ENCODE measurements at places on chromosomes 5 and 9. TPM values are rescaled to one million over a fixed set of nuclear protein-coding genes. Genes with fewer than 3 reads are reported as not detected.

DPM2 gene
- total RNA-seq: 43.3 TPM

PCDHB7 gene
- total RNA-seq: 2.3 TPM

ASPN gene
- total RNA-seq: 15.3 TPM

ADAMTS12 gene
- total RNA-seq: 2.2 TPM

DNA sequence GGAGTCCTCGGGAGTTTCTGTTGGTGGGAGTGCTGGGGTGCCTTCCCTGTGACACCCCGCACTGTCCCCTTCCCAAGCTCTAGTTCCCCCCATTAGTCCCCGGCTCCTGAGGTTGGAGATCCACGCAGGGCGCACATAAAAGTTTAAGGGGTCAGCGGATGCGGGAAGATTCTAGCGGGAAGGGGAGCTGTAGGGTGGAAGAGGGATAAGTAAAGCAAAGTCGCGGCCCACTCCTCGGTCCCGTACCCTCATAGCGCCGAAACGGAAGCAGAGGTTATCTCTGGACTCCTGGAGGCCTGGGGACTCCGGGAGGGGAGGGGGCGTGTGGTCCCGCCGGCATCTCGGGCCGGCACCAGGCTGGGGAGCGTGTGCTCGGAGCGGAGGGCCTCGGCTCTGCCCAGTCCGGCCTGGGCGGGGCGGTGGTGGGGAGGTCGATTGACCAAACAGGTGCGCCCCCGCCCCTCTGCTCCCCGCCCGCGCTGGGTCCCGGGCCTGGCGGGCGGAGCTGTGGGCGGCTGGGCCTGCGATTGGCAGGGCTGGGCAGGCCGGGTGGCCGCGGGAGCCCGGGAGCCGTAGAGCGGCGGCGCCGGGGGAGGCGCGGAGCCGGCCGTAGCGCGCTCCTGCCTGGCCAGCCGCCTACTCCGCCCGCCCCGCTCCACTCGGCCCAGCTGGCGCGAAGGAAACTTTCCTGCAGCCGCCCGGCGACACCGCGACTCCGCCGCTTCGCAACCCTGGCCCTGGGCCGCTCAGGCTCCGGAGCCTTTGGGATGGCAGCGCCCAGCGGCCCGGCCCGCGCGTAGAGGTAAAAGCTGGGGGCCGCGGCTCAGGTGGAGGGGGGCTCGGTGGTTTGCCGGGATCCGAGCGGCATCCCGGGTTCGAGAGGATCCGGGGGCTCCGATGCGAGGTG lies 52.2 kb upstream of the DAB2IP start:
- H3K27ac ChIP-seq: peak overlapping the region; percentile 97
- peak overlapping the region; percentile 50 for H3K4me3 ChIP-seq
- no peaks in the 10 kb centered on the region for H3K27me3 ChIP-seq
- peaks cover 7% of the 10 kb centered on the region for H3K4me1 ChIP-seq
- peak; percentile 97 for DNase-seq
- no peaks in the 10 kb centered on the region for H3K36me3 ChIP-seq

DNA sequence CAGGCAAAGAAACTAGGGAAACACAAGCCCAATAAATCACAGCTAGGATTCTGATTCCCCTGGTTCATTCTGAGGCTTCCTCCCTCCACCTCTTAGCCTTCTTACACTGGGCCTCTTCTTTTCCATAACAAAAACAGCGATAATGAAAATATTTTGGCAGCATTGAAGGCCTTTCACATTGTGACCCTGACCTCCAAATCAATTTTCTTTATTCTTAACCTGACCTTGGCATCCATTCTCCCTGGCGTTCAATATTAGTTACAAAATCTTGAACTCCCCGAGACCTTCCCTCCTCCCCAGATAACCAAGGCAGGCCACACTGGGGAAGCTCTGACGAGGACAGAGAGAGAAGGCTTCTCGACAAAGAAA lies 399.9 kb downstream of the ZSWIM6 start:
- H3K4me1 ChIP-seq: no peaks in the 10 kb centered on the region
- no peaks in the 10 kb centered on the region for H3K36me3 ChIP-seq
- H3K27me3 ChIP-seq: no peaks in the 10 kb centered on the region
- no peak overlapping the region for H3K27ac ChIP-seq

DNA sequence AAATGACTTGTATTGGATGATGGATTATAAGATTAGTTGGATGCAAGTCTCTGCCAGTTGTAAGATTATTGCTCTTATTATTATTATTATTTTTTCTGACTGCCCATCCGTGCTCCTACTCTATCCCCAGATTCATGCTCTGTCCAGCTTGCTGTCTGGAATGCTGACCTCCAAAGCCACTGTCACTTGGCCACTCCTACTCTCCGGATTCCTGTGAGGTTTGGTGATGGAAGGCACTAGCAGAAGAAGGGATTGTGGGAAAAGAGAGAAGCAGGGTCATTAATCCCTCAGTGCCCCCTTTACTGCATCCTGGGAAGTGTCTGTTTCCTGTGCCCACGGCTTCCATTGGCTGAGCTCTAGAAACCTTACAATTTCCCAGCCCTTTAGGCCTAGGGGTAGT lies 76.3 kb upstream of the IL12B start:
- DNase-seq: no peak
- no peak overlapping the region for H3K27ac ChIP-seq
- H3K4me1 ChIP-seq: no peaks in the 10 kb centered on the region
- H3K4me3 ChIP-seq: no peak overlapping the region

- no peaks in the 10 kb centered on the region for H3K36me3 ChIP-seq
- H3K4me3 ChIP-seq: no peak overlapping the region
- DNase-seq: peak; percentile 52
- peaks cover 8% of the 10 kb centered on the region for H3K4me1 ChIP-seq
- no peaks in the 10 kb centered on the region for H3K27me3 ChIP-seq
Observed at GRCh38 chr5:69454460-69455249, 37.9 kb upstream of the OCLN start.

DNA sequence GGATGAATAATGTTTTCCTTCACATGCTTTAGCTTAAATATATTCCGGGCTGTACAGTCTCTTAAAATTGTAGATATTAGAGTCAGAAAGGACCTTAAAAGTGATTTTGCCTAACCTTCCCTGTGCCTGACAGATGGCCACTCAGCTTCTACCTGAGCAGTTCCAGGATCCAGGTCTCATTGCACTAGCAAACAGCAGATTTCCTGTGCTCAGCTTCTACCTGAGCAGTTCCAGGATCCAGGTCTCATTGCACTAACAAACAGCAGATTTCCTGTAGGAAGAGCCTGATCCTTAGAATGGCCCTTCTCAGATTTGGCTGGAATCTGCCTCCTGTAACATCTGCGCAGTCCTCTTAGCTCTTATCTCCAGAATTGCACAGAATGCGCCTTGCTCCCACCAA lies 219.8 kb downstream of the AOPEP start:
- peak overlapping the region; percentile 5 for H3K27ac ChIP-seq
- no peaks in the 10 kb centered on the region for H3K36me3 ChIP-seq
- no peak overlapping the region for H3K4me3 ChIP-seq
- peaks cover 32% of the 10 kb centered on the region for H3K4me1 ChIP-seq
- no peak for DNase-seq
- no peaks in the 10 kb centered on the region for H3K27me3 ChIP-seq

GRCh38 chr9:78666818-78667414 lies 370.0 kb downstream of the PSAT1 start:
- no peak for DNase-seq
- no peak overlapping the region for H3K4me3 ChIP-seq
- no peaks in the 10 kb centered on the region for H3K36me3 ChIP-seq

DNA sequence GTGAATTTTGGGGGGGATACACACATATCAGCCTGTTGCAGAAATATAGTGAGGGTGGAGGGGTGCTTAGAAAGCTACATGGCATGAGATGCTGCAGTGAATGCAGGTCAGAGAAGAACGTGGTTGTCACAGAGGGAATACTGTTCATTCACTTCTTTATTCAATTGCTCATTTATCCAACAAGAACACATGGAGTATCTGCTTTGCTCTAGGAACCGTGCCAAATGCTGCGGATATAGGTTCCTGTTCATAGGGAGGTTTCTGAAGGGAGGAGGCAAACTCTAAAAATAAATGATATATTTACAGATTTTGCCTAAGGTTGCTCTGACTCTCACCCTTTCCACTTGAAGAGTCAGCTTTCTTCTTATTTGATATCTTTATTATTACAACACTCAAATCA lies 444.3 kb upstream of the CLINT1 start:
- no peaks in the 10 kb centered on the region for H3K27me3 ChIP-seq
- no peak overlapping the region for H3K4me3 ChIP-seq
- no peak for DNase-seq
- no peaks in the 10 kb centered on the region for H3K4me1 ChIP-seq
- H3K36me3 ChIP-seq: no peaks in the 10 kb centered on the region

DNA sequence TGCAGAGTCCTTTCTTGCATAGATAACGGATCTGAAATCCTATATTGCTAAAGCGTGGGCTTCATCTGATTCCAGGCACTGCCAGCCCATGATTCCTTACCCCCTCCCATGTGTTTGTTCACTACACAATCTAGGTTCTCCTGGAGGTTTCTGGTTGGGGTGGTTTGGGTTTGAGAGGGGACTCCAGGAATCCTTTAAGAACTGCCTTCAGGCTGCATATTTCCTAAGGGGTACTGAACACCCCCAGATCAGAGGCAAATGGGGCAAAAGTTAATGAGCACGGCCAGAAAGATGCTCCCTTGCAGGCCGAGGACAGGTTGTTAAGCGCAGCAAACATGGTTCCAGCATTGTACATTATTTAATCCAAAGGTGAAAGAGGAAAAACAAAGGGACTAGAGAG lies 9.9 kb downstream of the NR2F1 start:
- no peaks in the 10 kb centered on the region for H3K36me3 ChIP-seq
- no peaks in the 10 kb centered on the region for H3K4me1 ChIP-seq
- H3K4me3 ChIP-seq: no peak overlapping the region

- no peaks in the 10 kb centered on the region for H3K27me3 ChIP-seq
- H3K4me3 ChIP-seq: no peak overlapping the region
- H3K36me3 ChIP-seq: no peaks in the 10 kb centered on the region
- H3K27ac ChIP-seq: no peak overlapping the region
Observed at GRCh38 chr5:137442660-137443059, 56.5 kb downstream of the SPOCK1 start.

- H3K4me1 ChIP-seq: peaks cover 5% of the 10 kb centered on the region
- no peak overlapping the region for H3K4me3 ChIP-seq
- no peak for DNase-seq
- peaks cover 9% of the 10 kb centered on the region for H3K36me3 ChIP-seq
Observed at GRCh38 chr5:176660530-176660859, 13.2 kb downstream of the TSPAN17 start.

DNA sequence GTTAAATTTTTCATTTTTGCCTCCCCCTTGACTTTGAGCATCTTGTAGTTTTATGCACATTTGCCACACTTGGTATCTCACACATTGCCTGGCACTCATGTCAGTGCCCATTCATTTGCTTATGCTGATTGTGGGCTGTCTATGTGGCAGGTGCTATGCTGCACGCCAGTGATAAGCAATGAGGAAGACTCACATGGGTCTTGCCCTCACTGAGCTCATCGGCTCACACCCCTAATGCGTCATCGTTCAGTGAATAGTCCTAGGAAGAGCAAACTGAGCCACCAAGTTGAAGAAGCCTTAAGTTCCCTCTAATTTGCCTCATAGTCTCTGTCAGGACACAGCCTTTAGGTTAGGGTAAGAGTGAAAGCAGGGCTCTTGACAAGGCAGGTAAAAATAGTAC lies 209.4 kb upstream of the IL12B start:
- no peak overlapping the region for H3K27ac ChIP-seq
- H3K4me3 ChIP-seq: no peak overlapping the region
- no peak for DNase-seq
- no peaks in the 10 kb centered on the region for H3K36me3 ChIP-seq
- no peaks in the 10 kb centered on the region for H3K27me3 ChIP-seq

DNA sequence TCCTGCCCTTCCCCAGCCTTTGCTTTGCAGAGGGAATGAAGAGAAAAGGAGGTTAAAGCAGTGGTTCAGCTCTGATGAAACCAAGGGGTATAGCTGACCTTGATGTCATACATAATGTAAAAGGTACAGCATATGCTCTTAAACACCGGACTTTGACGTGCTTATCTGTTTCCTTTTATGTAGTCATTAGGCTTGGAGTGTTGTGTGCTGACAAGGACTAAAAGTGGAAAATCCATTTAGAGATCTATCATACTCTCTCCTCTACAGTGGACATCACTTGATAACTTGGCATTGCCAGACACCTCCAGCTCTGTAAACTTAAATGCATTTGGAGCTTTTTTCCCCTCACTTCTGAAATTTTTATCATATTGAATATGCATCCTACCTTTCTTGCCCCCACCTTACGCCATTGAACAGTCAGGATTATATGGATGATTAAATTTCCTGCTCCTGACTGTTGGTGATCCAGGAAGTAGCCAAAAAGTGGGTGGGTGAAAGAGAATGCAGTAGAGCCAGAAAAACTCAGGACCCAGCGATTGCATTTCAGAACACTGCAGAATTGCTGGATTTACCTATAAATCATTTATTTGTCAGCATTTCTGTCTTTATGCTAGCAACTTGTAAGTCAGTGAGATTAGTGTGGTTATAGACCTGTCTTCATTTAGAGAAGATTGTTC lies 4.1 kb downstream of the TNFAIP8 start:
- no peaks in the 10 kb centered on the region for H3K36me3 ChIP-seq
- no peak overlapping the region for H3K4me3 ChIP-seq
- no peak for DNase-seq
- peak overlapping the region; percentile 86 for H3K27ac ChIP-seq
- H3K27me3 ChIP-seq: no peaks in the 10 kb centered on the region
- peaks cover 40% of the 10 kb centered on the region for H3K4me1 ChIP-seq

DNA sequence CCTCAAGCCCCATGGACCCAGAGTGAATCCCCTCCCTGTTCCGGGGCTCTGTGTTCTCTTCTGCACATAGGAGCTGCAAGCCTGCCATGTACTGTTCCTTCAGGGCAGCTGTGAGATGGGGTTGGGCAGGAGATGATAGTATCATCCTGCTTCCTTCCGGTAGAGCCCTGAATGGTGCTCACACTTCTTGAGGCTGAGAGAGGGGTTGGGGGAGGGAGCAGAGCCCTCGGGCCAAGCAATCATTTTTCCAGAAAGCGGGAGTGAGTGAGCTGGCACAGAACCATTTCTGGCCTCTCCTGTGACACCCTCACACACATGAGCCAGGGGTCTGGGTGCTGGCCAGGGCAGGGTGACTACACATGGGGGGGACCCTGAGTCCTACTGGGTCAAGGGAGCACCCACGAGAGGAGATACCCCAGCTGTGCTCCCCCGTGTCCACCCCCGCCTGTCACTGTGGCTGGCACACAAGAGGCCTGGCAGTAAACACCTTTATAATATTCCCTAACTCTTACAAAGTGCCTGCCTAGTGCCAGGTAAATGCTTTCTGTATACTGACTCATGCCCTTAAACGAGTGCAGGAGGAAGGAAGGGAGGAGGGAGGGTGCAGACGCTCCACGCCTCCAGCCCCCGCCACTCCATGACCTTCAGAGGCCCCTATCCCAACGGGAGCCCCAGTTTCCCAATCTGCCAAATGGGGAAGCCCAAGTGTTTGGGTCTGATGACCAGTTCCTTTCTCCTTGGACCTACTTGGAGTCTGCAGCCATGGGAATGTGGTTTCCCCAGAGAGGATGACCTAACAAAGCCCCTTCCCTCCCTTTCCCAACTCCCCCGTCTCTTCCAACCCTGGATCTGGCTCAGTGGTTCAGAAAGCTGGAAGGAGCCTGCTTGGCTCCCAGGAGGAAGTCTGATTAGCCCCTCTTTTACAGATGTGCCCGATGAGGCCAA lies 15.5 kb downstream of the AKNA start:
- no peak for DNase-seq
- H3K36me3 ChIP-seq: peaks cover 10% of the 10 kb centered on the region
- no peak overlapping the region for H3K4me3 ChIP-seq
- no peak overlapping the region for H3K27ac ChIP-seq
- peaks cover 14% of the 10 kb centered on the region for H3K4me1 ChIP-seq
